Activated CD4-positive, alpha-beta T cell treated with anti-CD3 and anti-CD28 coated beads, Interleukin-2, amount 50 U/mL, for 24 hours (primary cell): ENCODE measurements at places on chromosomes 11 and 22.

- DNase-seq, result no peak
These were observed 45.4 kb downstream of the METTL15 start for GRCh38 chr11:28153586-28153985.

DNA sequence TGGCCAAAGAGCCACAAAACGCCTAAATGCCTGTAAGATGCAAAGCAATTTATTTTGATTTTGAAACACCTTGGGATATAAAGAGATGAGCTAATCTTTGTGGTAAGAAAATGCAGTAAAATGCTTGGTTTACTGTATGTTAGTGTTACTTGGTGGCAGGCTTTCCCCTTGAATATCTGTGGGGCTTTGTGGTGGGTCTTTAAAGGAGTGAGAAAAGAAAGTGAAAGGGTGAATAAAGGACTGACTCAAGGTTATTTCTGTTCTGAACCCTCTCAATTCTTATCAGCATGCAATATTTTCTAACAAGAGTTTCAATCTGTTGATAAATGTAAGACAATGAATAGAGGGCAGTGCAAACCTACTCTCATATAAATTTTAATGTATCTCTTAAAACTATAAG lies 1555.9 kb upstream of the RAG2 start:
- DNase-seq, result no peak

DNA sequence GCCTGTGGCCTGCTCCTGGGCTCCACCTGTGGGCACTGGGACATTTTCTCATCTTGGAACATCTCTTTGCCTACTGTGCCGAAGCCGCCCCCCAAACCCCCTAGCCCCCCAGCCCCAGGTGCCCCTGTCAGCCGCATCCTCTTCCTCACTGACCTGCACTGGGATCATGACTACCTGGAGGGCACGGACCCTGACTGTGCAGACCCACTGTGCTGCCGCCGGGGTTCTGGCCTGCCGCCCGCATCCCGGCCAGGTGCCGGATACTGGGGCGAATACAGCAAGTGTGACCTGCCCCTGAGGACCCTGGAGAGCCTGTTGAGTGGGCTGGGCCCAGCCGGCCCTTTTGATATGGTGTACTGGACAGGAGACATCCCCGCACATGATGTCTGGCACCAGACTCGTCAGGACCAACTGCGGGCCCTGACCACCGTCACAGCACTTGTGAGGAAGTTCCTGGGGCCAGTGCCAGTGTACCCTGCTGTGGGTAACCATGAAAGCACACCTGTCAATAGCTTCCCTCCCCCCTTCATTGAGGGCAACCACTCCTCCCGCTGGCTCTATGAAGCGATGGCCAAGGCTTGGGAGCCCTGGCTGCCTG lies 1.4 kb downstream of the SMPD1 start:
- no peak for DNase-seq

DNA sequence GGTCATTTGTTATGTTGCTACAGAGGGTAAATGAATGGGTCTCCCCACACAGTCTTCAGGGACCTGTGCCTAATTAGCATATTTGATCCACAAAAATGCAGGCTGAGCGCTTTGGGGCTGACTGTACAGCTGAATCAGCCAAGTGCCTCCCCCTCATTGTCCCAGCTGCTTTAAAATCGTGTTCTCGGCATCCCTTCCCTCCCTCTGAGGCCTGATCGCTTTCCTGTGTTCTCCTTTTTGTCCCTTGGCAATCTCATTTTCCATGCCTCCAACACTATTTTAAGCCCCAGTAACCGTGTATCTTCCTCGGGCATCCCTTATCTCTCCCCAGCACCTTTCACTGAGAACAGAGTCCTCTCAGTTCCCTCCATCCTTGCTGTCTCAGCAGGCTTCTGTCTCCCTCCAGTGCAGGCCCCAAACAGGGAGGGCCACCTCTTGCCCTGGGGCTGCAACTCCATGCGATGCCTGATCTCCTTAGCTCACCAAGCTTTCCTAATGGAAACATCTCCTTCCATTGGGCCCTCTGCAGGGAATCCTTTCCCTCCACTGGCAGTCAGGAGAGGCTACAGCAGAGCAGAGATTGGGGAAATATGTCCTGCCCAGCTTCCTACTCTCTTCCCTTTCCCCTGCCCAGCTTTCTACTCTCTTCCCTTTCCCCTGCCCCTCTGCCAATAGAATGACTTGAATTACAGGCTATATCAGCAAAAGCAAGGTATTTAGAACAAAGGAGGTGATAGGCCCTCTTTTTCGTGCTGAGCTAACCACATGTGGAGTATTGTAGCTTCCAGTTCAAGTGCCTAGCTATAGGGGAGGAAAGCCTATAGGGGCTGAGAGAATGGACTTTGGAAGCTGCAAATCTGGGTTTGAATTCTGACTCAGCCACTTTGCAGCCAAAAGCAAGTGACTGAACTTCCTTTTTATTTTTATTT lies 13.8 kb downstream of the UQCR10 start:
- no peak for DNase-seq

DNA sequence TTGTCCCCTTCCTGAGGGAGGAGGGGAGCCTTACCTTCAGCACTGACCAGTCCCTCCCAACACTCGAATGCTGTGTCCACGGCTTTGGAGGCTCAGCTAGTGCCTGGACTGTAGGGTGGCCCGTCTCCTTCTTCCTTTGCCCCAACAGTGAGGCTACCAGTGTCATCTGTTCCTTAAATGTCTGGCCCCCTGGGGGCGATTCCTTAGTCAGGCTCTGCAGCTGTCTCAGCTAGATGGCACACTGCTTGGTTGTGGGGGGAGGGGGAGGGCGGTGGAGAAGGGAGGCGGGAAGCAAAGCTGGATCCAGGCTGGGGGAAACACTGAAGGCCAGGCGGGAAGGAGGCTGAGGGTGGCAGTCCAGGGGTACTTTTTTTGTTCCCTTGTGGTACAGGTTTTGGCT lies at the start of gene IGSF22:
Gene IGSF22, minus strand, starts transcription at position 149 of the 400 bp plus-strand sequence. CDS start 1,952 bp downstream, outside the sequence.
- DNase-seq, result no peak

- no peak for DNase-seq
These were observed 33.3 kb downstream of the ANO1 start for GRCh38 chr11:70111269-70112016.

- DNase-seq, result no peak
These were observed 10.4 kb downstream of the SREBF2 start for GRCh38 chr22:41842996-41843970.

- no peak for DNase-seq
These were observed 620 bp upstream of the ATG2A start for GRCh38 chr11:64917663-64917995.

DNA sequence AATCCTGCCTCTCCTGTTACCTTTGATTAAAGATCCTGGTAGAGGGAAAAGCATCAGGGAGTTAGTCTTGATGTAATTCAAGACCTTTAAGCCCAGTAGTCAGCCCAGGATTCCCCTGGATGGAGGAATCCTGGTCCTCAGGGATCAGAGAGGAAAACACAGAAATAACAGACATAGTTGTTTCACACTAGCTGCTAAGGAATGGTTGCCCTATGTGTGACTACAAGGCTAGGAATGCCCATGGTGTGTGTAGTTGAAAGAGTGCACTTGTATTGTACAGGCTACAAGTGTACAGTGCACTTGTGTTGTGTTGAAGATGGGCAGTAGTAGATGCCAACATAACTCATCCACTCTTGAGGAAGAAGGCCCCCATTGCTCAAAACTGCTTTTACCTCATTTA lies 226.8 kb downstream of the AASDHPPT start:
- DNase-seq, result no peak

- DNase-seq, result no peak
These were observed 190.2 kb downstream of the SWAP70 start for GRCh38 chr11:9853929-9854552.

DNA sequence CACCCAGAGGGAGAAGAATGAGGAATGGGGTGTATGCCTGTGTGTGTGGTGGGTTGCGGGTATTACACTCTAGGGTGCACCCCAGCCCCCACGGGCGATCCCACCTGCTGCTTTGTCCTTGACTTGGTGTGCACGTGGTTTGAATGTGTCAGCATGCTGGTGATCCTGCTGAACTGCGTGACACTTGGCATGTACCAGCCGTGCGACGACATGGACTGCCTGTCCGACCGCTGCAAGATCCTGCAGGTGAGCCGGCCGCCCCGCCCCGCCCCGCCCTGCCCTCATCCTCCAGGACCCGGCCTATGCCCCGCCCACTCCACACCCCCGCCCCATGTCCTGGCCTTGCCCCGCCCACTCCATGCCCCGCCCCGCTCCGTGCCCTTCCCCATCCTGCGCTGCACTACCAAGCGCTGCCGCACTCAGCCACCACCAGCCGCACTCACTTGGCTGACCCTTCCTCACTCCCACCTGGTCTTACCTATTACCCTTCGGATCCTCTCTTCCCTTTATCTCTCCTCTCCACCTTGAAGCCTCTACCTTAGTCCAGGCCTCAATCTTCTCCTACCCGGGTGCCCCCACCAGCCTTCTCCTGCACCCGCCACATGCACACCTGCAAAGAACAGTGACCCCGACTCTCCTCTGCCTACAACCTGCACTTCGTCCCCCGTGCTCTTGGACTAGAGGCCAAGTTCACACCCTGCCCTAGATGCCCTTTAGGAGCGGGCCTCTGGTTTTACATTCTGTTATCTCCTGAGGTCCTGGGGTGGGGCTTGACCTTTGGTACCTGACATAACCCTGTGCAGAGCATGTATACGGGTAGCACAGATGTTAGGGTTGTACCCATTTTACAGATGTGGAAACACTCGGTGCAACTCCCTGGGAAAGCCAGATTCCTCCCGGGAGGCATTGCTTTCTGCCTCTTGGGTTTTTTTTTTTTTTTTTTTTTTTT lies 27.7 kb downstream of the CACNA1I start:
- DNase-seq, result no peak

DNA sequence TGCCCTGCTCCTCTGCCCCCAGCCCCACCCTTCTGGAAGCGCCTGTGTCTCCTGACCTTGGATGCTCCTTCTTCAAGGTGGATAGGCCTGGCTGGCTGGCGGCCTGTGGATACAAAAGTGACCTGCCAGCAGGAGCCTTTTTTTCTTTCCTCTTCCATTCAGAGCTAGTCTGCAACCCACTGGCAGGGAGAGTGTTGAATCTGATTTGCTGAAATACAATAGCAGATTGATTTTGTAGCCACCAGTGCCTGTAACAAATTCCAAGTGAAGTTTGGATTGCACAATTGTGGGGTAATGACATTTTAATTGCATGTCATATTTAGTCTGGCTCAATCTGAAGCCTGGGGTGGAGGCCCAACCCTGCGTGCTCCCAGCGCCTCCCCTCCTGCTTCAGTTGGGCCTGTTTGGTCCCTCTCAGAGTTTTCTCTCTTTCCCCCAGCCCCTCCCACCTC lies 97.2 kb downstream of the GRIK4 start:
- no peak for DNase-seq

DNA sequence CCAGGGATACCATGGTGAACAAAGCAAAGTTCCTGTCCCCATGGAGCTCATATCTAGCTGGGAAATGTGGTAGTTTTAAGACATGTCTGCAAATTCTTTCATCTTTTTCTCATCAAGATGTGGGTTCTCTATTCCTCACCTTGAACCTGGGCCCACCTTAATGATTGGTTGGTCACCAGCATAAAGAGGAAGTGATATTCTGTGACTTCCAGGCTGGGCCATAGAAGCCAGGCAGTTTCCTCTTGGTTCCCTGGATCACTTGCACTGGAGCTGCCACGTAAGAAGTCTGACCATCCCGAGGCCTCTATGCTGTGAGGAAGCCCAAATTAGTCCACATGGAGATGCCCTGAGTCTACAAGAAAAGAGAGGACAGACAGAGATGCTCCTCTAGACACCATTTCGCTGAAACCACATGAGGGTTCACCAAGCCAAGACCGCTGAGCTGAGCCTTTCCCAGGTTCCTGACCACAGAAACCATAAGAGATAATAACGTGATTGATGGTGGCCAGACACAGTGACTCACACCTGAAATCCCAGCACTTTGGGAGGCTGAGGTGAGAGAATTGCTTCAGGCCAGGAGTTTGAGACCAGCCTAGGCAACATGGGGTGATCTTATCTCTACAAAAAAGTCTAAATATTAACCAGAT lies 119.5 kb upstream of the ISX start:
- DNase-seq, result no peak

GRCh38 chr11:2983908-2984307 lies 8.2 kb downstream of the NAP1L4 start:
- DNase-seq, result no peak

GRCh38 chr11:121270001-121270678 lies 22.4 kb upstream of the SC5D start:
- DNase-seq, result no peak

DNA sequence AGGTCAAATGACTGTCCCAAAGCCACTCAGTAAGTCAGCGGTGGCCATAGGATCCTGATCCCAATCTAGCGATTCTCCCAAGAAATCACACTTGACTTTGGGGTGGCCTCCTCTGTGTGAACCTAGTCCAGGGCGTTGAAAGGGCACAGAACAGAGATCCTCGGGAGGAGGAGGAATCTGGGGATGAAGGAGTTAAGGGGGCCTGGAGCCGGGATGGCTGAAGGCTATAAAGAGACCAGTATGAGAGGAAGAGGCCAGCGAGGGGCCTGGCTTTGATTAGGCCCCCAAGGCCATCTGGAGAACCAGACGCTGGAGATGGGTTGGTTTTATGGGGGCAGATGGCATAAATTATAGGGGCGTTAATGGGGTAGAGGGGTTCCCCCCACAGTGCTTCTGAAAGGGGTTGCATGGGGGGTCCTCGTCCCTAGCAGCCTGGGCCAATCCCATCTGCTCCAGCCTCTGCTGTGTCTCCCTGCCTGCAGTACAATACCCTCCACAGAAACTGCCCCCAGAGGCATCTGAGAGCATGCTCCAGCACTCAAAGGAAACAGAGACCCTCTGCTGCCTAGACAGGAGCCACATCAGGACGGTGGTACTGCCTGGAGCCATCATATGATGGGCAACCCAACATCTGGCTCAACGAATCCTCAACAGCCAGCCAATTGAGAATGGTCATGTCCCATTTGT lies 35.2 kb upstream of the TRIM29 start:
- no peak for DNase-seq

DNA sequence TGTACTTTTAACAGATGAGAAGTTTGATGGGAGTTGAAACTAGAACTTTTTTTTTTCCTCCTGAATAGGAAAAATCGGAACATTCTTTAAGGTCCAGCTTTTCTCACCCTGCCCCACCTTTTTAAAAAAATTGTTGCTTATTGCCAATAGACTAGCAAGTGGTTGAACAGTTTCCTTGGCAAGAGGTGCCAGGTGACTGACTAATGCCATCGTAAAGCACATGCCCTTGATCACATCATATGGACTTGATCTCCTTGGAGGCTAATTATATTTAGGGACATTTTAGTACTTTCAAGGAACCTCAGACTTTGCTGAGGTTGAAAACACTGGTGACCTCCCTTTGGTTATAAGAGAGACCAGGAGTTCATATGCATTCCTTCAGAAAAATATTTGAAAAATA lies 57.6 kb downstream of the MTMR3 start:
- no peak for DNase-seq

- DNase-seq, result no peak
These were observed 23.0 kb downstream of the PIWIL3 start for GRCh38 chr22:24751518-24751917.

- DNase-seq, result no peak
These were observed 10.3 kb downstream of the LTO1 start for GRCh38 chr11:69664901-69665300.
